Neural progenitor cell (in vitro differentiated cells): ENCODE measurements at places on chromosomes 6 and 20. TPM values are rescaled to one million over a fixed set of nuclear protein-coding genes. Genes with fewer than 3 reads are reported as not detected.

Gene SMIM29
- total RNA-seq = 2.4 and 8.9 TPM in 2 replicates

Gene HLA-DPA1
- total RNA-seq = 1.5 and 2.8 TPM in 2 replicates

Gene TINAG
- total RNA-seq = not detected in 2 replicates

Gene CST4
- not detected in 2 replicates for total RNA-seq

Gene IP6K3
- 2.9 and 4.6 TPM in 2 replicates for total RNA-seq

Gene TMEM63B
- total RNA-seq = 25.4 and 30.8 TPM in 2 replicates

Gene ADGRG6
- total RNA-seq = 0.39 and 0.93 TPM in 2 replicates

Gene NMBR
- total RNA-seq = 0.09 TPM in 1 of 2 replicates, not detected in the other

Gene SCRT2
- total RNA-seq = not detected in 2 replicates

Gene TRIM10
- total RNA-seq = not detected in 2 replicates

Gene CSE1L
- 244 and 348 TPM in 2 replicates for total RNA-seq

Gene GNAS-AS1
- total RNA-seq = 5.8 and 6.4 TPM in 2 replicates

Gene TRMT11
- 51.9 and 105 TPM in 2 replicates for total RNA-seq

Gene FUT9
- 5.1 and 6.3 TPM in 2 replicates for total RNA-seq

Gene RRBP1
- 18.2 and 35.2 TPM in 2 replicates for total RNA-seq

Gene OPN5
- not detected in 2 replicates for total RNA-seq

Gene PTK6
- total RNA-seq = not detected in 2 replicates

Gene SYNDIG1
- 1.0 and 4.7 TPM in 2 replicates for total RNA-seq

Gene SLC22A1
- 0.22 TPM in 1 of 2 replicates, not detected in the other for total RNA-seq
